NCI-H748 treated with DMSO at 0.1 percent for 48 hours (cell line): ENCODE measurements at places on chromosomes 6 and 20.

DNA sequence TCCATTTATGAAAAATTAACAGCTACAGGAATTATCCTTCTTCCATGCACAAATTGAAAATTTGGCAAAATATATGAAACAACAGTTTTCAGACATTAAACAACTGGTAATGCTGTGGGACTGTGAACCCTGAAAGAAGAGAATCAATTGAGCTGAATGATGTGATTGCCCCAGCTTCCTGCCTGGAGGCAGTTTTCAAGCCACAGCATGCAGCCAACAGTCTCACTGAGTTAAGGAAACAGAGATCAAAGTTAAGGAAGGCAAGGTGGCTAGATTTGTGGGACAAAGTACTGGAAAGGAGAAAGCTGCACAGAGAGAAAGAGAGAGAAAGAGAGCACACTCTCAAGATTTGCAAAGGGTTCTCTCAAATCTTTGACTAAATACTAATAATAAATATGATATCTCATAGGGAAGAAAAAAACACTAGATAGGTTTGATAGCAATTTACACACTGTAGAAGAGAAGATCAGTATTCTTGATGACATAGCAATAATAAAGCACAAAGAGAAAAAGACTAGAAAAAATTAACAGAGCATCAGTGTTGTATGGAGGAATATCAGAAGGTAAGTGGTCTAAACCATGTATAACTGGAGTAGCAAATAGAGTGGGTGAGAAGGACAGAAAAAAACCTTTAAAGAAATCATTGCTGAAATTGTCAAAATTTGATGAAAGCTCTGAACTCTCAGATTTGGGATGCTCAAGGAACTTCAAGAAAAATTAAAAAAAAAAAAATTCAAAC, 70.1 kb upstream of the CNKSR3 start:
- no peak for DNase-seq

- no peak for DNase-seq
These were observed 94.8 kb downstream of the CDYL start for GRCh38 chr6:4870821-4871494.

DNA sequence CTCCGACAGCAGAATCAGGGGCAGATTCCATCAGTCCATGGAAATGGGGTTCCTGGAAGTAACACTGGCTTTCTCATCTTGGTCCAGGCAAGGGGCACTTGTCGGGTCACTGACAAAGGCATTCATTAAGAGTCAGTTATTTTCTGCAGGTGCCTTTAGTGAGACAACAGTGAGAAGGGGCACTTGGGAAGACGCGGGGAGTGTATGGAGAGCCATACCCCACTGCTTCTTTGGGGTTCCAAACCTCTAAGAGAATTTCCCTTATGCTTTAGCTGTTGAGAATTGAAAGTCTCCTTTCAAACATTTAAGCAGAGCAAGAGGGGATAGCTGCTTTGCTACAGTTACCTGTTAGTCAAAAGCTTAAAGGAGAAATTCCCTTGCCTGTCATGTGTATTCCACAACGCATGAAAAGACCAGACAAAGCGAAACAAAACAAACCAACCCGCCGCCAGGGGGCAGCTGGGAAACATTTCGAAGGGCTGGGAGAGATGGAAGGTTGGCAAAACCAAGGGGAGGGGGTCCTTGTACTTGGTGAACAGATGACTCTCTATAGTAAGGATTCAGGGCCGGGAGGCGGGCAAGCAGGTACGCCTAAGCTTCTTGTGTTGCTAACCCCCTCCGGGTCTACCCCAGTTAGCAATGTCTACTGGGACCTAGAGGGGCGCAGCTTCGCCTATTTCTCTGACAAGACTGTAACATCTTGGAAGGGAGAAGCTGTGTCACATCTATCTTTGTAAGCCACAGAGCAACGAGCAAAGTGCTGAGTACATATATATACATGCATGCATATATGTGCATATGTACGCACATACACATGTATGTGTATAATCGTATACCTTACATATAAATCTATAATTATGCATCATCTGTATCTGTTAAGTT, 474.9 kb upstream of the AGPAT4 start:
- no peak for DNase-seq

- no peak for DNase-seq
These were observed 257.7 kb downstream of the FARS2 start for GRCh38 chr6:5518936-5519491.

DNA sequence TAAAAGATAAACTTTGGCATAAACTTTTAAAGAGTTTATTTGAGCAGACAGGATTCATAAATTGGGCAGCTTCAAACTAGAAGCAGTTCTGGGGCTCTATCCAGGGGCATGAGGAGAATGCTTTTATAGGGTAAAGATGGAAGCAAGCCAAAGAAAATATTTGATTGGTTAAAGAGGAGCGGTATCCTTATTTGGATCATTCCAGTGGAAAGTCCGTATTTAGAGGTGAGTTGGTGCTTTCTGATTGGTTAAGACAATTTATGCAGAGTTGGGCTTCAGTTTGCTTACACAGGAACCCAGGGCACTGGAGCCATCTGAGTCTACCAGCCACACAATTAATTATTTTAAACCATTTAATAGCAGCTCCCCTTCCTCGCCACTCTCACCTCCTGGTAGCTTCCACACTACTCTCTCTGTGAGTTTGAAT, 37.9 kb upstream of the RNF217 start:
- no peak for DNase-seq

DNA sequence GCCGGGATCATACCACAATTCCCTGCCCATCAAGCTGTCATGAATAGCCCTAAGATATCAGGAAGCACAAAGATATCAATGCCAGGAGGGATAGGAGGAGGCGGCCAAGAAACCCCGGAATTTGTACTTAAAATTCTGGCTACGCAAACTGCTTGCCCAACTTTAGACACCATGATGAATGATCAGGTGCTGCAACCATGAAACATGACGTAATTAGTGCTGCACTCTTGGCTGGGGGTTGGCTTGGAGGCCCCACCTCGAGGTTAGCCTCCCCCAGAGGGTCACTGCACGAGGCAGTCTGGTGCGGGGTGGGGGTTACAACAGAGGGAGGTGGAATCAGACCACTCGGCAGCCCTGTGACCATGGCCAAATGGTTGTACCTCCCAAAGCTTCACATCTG, 8.9 kb downstream of the SIRPA start:
- no peak for DNase-seq

GRCh38 chr6:170152989-170153388, 137.9 kb downstream of the DLL1 start:
- peak; percentile 58 for DNase-seq

GRCh38 chr6:30328397-30328796, 1.7 kb downstream of the TRIM39 start:
- no peak for DNase-seq

DNA sequence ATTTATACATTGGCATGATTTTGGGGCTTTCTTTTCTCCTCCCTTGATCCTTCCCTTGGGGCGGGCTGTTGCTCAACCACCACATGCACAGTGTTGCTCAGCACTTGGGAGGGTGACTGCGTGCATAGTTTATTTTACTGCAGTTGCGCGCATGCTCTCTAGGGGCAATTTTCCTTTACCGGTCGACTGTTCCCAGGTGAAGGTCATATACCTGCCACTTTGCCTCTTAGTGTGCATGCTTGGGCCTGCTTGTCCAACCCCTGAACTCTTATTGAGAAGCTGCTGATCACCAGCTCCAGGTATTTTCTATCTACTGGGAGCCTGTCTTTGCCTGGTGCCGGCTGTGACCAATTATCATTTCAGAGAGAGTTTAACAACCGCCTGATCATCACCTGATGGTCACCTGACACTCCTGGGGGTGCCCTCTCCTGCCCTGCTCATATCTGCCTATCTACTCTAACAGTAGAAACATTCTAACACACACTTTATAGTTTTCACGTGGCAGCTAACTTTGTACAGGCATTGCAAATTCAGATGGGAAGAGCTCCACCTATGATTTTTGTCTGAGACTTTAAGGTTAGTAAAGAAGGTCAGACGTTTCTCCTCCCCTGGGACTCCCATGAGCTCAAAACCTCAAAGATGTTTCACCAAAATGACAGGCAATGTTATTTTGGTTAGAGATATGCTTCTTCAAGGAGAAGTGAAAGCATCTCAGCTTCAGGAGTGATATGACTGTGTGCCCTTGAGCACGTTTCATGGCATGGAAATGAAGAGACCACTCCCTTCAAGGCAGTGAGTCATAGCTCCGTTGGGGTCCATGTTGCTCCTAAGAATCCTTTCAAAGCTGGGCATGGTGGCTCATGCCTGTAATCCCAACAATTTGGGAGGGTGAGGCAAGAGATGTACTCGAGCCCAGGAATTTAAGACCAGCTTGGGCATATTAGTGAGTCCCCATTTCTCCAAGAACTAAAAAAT, 227.5 kb upstream of the MYLIP start:
- DNase-seq, result no peak

- no peak for DNase-seq
These were observed 1.4 kb downstream of the PIM1 start for GRCh38 chr6:37171201-37171969.

GRCh38 chr20:44123874-44124535, 63.0 kb downstream of the JPH2 start:
- DNase-seq, result no peak

DNA sequence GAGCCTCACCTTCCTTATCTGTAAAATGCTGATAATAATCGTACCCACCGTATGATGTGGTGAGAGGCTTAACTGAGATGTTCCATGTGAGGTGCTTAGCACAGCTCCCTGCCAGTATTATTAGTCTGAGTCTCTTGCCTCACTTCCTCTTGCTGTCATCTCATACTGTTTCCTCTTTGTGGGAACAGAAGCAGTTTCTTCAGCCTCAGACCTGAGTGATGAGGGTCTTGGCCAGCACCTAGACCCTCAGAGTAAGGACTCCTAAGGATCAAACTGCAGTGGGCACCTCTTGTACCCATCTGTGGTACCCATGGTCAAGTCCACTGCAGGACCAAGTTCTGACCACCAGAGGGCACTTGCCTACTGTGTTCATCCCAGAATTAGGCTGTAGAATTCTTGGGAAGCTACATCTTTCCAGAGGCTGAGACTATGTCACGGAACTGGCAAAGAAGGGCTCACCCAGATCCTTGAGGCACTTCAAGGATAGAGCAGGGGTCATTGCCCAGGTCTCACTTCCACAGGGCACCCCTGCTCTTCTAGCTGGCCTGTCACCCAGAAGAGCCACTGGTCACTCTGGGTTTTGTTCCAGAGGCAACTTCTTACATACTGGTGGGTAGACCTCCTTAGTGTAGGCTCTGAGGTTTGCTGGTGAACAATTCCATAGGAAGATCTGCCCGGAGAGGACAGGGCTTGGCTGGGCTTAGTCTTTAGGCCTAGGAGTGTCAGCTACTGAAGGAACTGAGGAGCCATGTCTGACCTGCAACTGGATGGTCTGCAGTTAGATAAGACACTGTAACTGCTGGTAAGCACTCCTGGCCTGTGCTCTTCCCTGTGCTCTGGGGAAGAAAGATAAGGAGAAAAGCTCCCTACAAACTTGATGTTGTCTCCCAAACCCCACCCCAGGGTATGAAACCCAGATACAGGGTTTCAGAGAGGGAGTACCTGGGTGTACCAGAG, 20.6 kb upstream of the SGK2 start:
- DNase-seq, result peak; percentile 42
